ENCODE measurements at places on chromosomes 11 and 22.

DNA sequence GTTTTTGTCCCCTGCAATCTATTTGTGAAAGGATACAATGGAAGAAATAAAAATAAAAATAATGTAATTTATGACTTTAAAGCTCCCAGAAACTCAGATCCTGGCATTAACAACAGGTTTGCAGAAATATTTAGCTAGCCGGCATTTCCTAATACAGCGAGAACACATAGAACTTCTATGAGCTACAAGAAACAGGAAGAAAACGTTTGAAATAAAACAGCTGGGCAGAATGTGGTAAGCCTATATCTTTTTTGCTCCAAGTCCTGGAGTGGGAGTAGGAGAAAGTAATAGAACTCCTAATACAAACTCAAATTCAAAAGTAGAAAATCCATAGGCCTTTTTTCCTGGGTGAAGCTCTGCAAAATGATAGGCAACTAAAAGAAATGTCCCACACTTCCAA, 29.6 kb upstream of the FIBIN start:
- no peak for DNase-seq

DNA sequence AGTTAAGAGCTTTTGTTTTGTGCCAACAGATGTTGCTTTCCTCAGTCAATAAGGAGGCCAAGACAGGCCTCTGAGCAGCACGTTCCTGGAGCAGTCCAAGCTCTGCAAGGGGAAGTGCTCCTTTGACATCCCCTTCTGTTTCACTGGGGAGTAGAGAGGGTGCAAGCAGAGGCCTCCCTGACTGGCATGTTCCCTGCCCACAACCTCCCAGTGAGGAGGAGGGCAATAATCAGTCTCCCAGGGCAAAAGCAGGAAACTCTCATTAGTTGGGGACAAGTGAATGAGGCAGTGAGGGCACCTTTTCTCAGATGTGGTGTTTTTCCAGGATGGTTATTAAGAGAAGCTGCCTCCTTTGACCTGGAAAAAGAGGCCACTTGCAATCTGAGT, 79.5 kb upstream of the ZBED5 start:
- DNase-seq = no peak

DNA sequence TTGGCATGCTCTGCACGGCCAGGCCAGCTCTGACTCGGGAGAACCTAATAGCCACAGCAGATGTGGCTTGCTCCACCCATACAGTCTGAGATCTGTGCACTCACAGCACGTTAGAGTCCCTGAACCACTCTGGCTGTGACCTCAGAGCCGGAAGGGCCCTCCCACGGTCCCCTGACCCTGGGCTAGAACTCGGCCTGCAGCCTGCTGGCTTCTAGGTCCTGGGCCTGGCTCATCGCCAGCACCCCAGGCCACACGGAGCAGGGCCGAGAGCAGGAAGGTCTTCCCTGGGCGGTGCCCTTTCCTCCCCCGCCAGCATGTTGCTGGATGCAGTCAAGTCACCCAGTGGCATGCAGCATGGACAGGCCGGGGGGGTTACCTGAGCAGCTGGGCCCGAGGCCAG, 35.3 kb upstream of the TTLL12 start:
- no peak for DNase-seq

DNA sequence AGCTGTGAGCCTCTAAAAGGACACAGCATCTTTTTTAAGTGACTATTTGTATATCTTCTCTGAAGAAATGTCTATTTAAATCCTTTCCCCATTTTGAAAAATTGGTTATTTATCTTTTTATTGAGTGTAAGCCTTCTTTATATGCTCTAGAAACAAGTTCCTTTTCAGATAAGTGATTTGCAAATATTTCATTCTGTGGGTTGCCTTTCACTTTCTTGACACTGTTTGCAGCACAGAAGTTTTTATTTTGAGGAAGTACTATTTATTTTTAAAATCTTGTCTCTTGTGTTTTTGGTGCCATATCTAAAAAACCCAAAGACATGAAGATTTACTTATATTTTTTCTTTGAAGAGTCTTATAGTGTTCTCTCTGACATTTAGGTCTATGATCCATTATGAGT, 40.1 kb upstream of the LYVE1 start:
- no peak for DNase-seq

GRCh38 chr22:48823941-48824340, 1003.7 kb downstream of the BRD1 start:
- DNase-seq = no peak

GRCh38 chr11:96279018-96279895, 63.7 kb downstream of the MAML2 start:
- DNase-seq = no peak

DNA sequence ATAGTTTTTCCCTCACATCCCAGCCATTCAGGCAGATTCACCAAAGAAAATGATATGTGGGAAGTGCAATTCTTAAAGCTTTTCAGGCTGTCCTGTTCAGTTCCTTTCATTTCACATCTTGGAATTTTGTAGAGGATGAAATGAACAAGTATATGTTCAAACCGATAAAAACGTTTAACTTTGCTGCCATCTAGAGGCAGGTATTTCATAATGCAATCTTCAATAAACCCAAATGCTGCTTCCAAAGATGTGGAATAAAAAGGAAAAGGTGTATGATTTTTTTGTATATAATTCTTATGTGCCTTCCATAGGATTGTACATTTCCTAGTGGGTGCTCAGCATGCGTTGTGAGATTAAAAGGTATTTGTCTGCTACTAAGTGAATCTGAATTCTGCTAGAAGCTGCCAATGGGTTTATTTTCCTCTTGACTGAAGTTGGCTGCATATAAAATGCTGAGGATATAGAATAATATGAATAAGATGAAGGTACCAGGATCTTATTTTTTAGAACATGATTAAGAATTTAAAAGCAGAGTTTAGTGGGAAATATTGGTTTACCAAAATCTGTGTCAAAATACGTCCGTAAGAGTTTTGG, 199.3 kb downstream of the PGR start:
- DNase-seq = no peak

- no peak for DNase-seq
Measured at GRCh38 chr11:93444617-93445073, 98.5 kb downstream of the SMCO4 start.

DNA sequence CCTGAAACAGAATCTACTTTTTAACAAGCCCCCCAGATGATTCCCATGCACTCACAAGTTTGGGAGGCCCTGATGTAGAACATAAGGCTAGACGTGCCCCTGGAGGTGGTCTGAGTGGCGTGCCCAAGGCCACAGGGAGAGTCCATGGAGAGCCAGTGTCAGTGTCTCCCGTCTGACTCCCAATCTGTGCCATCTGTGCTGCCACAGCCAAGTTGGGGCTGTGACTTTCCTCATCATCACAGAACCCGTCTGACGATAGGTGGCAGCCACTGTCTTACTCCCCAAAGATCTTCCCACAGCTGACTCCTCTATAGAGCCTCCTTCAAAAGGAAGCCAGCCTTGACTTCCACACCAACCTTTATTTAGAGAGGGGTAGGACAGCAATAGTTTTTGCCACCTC, 470.5 kb downstream of the SOX6 start:
- DNase-seq = no peak

DNA sequence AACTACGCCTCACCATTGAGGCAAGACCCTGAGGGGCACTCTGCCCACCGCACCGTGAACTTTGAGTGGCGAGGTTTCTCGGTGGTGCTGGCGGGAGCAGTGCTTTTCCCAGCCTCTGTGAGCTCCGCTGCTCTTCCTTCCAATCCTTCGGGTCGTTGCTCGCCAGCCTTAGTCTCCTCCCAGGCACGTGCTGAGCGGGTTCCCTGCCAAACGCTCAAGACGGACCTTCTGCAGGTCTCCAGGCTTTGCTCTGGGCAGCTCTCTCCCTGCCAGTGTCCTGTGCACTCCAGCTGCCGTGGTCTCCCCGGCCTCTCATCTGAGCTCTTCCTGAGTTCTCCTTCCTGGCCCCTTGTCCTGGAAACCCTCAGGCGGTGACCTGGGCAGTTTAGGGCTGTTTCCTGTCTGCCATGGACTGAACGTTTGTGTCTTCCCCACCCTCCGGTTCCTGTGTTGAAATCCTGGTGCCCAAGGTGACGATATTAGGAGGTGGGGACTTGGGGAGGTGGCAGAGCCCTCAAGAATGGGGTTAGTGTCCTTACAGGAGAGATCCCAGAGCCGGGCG, 11.2 kb upstream of the MUC6 start:
- no peak for DNase-seq

DNA sequence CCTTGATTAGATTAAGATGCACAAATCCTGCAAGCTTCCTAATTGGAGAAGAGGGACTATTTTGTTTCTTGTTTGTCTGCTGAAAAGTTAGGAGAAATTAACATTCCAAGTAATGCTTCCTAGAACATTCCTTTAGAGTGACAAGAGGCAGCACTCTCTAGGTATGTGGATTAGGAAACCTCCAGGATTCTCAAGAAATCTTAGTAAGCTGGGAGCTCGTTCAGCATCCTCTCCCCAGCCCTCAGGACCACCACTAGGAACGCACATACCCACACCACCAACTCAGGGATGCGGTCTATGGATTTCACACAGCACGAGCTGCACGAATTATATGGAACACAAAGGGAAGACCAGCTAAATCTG, 52.9 kb downstream of the NCAPD3 start:
- no peak for DNase-seq

DNA sequence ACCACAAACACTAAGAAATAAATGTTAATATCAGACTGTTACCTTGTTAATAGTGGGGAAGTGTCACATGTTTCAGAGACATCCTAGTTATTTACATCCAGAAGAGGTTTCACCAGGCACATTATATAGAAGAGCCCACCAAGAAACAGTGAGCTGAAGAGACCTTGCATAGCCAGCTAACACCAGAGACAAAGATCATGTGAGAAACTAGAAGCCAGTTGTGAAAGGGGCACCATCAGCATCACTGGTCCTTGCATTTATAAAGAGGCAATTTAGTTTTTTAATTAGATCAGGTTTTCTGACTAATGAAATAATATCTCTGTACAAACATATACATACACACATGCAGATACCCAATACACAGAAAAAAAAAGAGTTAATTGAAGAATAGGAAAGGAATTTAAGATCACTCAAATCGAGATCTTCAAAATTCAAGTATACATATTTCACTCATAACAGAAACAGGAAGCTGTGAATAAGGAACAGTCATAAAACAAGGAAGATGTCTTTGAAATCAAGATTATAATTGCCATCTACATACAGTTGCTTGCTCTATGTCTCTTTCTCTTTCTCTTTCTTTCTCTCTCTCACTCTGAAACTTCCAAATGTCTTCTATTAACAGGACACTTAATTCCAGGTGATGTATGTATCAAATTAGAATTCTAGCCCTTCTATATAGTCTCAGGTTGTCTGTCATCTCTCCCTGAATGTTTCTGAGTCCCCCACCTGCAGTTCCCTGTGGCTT, 348.7 kb downstream of the ETS1 start:
- no peak for DNase-seq

- DNase-seq = no peak
Measured at GRCh38 chr11:96464700-96465307, 75.0 kb downstream of the JRKL start.

DNA sequence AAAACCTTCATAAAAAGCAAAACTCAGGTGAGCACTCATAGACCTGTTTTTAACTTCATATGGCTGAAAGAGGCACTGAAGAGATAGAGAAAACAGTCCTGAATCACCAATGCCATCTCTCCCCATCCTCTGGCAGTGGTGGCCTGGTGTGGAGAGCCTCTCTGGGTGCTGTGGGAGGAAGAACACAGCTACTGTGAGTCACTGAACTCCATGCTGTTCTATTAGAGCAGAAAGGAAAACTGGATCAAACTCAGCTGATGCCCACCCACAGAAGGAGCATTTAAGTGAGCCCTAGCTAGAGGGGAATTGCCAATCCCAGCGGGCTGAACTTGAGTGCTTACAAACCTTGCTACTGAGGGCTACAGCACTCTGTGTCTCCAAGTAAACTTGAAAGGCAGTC, 115.3 kb upstream of the SESN3 start:
- DNase-seq = no peak

Data from stimulated activated CD8-positive, alpha-beta memory T cell treated with anti-CD3 and anti-CD28 coated beads, Interleukin-7, amount 100 ng/mL, for 1 hour (primary cell).